ENCODE measurements at places on chromosomes 2 and 18.

GRCh38 chr2:191994749-191995148, 147.9 kb upstream of the CAVIN2 start:
- DNase-seq: no peak

DNA sequence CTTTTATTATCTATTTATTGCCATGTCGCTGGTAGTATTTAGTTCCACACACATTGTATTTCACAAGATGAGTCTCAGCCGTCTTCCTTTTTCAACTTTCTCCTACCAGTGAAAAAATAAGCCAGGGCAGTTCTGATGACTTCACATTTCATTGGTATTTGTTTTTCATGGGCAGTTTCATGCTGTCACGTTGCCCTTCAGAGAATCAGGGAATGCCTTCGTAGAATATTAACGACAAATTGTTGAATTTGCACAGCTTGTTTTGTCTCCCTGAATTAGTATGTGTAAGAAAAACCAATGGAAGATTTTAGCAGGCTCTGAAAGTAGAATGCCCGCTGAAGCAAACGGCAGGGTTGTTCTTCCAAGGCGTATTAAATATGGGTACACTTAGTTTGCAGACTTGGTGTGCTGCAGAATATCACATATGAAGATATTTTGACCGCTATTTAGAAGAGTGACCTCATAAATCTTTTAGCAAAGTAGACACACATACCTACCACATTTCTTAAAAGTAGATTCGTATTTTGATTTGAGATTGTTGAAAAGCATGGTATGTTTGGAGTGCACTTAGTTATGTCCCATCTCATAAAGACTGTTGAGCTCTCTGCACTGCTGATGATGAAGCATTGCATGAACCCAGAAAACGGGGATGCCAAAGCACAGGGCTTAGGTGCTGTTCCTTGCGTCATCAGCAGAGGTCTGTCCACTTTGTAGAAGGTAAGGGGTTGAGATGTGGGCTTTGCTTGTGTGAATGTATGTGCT, 2.9 kb downstream of the NEDD4L start:
- DNase-seq: no peak

GRCh38 chr2:133553251-133553650, 15.0 kb downstream of the NCKAP5 start:
- DNase-seq: no peak

GRCh38 chr18:36294031-36294430, 3.5 kb upstream of the FHOD3 start:
- DNase-seq: no peak

Measured in activated naive CD4-positive, alpha-beta T cell (primary cell).